ENCODE measurements at places on chromosomes 1 and 21. TPM values are rescaled to one million over a fixed set of nuclear protein-coding genes. Genes with fewer than 3 reads are reported as not detected.
A peak's percentile ranks its signal among the peaks of the same experiment; 100 is the strongest.

GRCh38 chr1:47424336-47424982, 8.4 kb downstream of the FOXE3 start:
- DNase-seq, result no peak

Gene CR1
- 12.2 TPM for total RNA-seq

DNA sequence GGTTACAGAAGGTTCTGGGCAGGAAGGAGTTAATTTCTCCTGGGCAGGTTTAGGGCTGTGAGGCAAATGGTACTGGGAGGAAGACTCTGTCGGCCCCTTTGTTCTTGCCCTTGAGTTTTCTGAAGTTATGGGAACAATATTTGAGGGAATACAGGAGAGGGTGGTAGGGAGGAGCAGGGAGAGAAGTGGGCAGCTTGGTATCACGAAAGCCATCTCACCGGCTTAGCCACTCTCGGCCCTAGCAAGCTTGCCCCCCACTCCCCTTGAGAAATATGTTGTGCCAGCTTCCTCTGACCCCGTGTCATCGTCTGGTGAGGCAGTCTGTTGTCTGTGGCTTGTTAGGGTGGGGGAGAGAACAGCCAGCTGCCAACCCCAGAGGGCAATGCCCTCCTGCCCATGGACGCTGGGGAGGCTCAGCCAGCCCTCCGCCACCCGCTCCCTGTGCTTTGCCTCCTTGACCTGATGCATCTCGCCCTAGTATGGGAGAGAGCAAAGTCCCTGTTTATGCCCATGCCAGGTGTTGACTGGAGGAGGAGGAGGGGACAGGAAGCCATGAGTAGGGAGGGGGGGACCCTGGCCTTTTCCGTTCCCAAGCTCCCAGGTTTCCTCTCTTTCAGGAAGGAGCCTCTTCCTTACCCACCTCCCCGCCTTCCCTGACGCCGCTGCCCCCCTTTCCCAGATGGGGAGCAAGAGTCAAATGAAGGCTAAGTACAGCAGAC, 1.2 kb downstream of the EFNA1 start:
- peak; percentile 43 for DNase-seq

GRCh38 chr1:113109908-113110554, 37.0 kb downstream of the LRIG2 start:
- no peak for DNase-seq

DNA sequence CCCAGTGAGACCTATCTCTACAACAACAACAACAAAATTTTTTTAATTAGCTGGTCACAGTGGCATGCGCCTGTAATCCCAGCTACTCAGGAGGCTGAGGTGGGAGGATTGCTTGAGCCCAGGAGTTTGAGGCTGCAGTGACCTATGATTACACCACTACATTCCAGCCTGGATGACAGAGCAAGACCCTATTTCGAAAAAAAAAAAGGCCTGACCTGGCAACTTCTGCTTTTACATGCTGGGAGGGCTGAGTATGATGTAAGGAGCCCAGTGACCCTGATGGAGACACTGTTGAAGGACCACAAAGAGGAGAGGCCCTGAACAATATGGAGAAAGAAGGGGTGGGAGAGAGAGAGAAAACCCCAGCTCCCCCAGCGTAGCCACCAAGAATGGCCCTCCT, 9.2 kb upstream of the VPS26C start:
- no peak for DNase-seq

DNA sequence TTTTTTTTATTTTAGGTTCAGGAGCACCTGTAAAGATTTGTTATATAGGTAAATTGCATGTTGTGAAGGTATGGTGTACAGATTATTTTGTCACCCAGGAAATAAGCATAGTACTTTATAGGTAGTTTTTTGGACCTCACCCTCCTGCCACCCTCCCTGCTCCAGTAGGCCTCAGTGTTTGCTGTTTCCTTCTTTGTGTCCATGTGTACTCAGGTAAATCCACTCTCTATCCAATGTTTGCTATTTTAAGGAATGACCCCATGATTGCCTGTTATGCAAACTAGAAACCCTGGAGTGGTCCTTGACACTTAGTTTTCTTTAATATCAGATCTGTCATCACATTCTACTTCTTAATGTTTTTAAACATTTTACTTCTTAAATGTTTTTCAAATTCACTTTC, 33.9 kb downstream of the LHX9 start:
- no peak for DNase-seq

Gene FMOD
- 22.3 TPM for total RNA-seq

- DNase-seq, result peak; percentile 72
These were observed at the start of gene WNT4 for GRCh38 chr1:22143065-22144033. Gene WNT4 (minus strand): TSS chr1:22143097. CDS start chr1:22142922, 175 bp downstream.

GRCh38 chr1:116268211-116268610, 104.8 kb upstream of the ATP1A1 start:
- peak; percentile 33 for DNase-seq

Gene NHLH2
- total RNA-seq, result not detected
